ENCODE measurements at places on chromosomes 2 and 18.

GRCh38 chr18:47788621-47789020 lies 141.8 kb downstream of the SMAD2 start:
- no peak for DNase-seq

DNA sequence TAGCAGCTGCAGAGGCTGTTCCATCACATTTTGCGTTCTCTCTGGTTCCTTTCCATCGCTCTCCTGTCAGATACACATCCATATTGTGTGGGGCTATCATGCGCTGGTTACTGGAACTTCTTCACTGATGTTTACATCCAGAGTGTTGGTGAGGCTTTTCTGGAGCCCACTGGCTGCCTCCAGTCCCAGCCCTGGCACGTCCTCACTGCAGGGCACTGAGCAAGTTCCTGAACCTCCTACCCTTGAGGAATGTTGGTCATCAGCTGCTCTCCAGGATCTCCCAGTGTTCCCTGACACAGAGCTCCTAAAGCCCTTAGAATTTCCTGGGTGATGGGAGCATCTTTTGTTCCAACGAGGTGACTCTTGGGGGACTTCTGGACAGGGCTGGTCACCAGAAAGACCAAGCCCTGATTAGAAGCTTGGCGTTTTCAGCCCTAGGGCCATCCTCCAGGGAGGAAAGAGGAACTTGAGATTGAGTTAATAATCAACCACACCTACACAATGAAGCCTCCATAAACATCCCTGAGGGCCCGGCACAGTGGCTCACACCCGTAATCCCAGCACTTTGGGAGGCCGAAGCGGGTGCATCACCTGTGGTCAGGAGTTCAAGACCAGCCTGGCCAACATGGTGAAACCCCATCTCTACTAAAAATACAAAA lies 81.3 kb downstream of the TFCP2L1 start:
- DNase-seq: no peak

GRCh38 chr2:234169674-234170073 lies 119.2 kb downstream of the SPP2 start:
- no peak for DNase-seq

- DNase-seq: no peak
These were observed 589.5 kb upstream of the NXPH2 start for GRCh38 chr2:139369423-139370409.

DNA sequence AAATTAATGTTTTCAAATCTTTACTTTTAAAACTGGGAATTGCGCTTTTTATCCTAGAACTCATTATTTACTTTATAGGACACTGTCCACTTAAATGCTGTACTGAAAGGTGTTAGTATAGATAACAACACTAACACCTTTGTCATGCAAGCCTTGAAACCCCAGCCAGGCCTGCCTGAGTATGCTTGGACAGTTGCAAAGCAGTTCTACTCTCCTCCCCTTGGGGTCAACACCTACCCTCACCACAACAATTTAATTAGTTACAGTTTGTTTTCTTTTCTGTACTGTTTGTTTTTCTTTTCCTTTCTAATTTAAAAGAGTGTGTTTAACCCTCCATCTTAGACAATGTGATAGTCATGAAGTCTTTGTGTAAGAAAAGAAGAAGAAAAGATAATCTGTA lies 18.9 kb upstream of the FAM98A start:
- no peak for DNase-seq

DNA sequence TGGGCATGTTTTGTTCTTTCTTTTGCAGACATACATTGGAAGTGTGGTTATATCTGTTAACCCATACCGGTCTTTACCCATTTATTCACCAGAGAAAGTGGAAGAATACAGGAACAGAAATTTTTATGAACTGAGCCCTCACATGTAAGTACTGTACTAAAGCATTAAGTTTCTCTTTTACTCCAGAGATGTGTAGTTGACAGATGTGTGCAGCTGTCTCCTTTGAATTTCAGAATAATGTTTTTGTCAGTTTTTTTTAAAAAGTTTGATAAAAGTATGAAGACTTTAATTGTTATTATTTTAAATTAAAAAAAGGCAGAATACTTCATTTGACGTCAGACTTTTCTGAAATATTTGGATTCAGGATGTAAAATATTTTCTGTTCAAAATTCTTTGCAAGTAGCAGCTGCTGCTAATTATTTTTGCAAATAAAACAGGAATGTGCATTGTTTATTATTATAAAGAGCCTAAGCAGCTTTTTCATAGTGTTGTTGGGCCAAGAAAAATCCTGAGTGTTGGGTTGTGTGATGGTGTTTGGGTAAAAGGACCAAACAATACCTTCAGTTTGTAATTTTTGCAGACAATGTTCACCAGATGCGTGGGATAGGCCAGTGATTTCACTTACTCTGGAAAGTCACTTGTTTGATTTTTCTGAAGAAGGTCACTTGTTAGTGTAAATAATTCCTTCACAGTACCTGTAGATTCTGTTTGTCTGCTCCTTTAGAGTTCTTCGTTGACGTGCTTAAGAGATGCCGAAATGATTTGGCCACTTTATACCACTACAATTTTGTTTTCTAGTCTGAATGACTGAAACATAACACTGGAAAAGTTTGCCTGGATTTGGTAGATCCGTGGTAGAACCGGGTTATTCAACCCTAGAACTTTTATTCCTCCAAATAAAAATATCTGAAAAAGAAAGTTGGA lies 51.1 kb downstream of the MYO1B start:
- no peak for DNase-seq

DNA sequence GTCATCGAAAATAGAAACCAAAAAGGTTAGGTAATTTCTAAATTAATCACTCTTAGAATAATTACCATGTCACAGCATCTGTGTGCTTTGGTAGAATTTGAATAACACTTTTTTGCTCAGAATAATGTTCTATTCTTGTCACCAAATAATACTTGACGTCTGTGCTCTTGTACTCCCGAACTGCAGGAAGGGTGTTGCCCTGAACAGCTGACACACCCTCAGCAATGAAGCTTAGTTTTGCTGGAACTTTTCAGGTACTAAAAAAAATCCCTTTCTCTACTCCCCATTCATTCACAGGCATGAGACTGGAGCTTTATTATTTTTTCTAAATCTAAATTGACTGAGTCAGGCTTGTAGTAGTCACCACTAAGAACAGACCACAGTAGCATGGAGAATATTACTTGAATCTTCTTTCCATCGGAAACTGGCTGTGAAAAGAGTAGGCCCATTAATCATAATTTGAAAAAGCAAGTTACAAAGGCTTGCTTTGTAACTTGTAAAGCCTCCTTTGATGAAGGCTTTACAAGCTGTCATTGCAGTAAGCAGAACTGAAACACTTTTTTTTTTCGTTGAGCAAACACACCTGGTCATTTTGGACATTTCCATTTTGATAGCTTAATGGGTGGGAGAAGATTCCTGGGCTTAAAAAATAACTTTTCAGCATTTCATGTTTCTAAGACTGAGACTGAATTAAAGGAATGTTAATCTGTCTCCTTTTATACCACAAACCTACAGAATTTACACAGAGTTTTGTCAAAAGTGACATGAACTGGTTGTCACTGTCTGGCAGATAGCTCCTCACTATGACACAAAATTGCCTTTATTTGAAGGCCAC lies 70.3 kb upstream of the PELI1 start:
- no peak for DNase-seq

DNA sequence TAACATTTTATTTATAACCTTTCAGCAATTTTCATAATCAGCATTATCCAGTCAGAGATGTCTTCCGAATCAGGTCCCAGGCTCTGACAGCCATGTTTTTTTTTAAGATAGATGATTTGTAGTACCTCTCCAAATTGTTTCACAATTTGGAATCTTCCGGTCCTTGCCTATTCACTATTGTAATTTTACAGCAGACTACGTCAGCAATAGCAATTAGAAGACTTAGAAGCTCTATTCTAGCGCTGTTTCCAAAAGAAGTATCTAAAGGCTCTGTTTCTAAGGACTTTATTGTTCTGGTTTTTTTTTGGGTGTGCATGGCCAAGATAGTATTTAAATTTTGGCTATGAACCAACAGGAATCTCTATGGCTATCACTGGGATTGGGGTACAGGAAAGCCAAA lies 94.6 kb upstream of the PELI1 start:
- no peak for DNase-seq

GRCh38 chr2:164780611-164781178 lies 60.9 kb downstream of the COBLL1 start:
- DNase-seq: no peak

DNA sequence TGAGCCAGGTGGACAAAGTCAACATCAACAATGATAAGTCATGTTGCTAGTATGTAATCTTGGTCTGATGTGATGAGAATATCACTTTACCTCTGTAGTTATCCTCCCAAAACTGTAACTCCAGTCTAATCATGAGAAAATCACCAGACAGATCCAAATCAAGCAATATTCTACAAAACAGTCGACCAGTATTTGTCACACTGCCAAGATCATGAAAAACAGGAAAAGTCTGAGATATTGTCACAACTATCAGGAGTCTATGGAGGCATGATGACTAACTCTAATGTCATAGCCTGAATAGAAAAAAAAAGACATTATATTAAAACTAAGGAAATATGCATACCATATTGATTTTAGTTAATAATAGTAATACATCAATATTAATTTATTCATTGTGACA lies 1883.3 kb upstream of the CELF4 start:
- DNase-seq: no peak

DNA sequence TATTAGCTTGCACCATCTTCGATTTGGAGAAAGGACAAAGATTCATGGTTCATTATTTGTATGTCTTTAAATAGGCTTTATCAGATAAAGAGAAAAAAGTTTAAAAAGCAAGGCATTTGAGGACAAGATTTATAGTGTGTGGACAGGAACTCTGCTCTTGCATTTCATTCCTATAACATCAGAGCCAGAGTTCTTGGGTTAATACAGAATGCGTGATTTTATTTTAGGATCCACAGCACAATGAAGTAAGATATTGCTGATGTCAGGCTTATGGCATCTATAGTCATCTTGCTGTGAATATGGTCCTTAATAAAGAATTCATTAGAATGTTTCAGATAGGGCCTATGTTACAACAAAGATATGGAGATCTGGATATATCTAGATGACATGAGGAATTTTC lies 19.7 kb downstream of the RASGRP3 start:
- DNase-seq: no peak

DNA sequence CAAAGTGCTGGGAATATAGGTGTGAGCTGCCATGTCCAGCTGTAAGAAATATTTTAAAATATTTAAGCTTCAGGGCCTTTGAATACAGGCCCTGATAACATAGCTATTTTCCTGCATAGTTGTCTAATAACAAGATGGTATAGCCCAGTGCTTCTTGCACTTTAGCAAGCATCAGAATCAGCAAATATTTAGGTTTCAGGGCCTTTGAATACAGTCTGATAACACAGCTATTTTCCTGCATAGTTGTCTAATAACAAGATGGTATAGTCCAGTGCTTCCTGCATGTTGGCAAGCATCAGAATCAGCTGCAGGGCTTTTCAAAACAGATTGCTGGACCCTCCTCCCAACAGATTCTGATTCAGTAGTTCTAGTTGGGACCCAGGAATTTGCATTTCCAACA lies 5.6 kb downstream of the GEMIN6 start:
- no peak for DNase-seq

DNA sequence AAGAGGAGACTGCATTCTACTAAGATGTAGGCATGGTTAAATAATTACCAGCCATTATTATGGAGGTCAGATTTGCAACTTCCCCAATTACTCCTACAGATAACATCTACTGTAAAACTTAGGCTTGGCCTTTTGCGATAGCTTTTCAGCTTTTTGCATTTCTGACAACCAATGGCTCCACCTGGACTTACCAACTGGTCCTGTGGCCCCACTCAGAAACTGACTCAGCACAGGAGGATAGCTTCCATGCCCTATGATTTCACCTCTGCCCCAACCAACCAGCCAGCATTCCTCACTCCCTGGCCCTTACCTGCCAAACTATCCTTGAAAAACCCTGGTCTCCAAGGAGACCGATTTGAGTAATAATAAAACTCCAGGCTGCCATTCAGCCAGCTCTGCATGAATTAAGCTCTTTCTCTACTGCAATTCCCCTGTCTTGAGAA lies 28.2 kb downstream of the TUBB6 start:
- DNase-seq: no peak

DNA sequence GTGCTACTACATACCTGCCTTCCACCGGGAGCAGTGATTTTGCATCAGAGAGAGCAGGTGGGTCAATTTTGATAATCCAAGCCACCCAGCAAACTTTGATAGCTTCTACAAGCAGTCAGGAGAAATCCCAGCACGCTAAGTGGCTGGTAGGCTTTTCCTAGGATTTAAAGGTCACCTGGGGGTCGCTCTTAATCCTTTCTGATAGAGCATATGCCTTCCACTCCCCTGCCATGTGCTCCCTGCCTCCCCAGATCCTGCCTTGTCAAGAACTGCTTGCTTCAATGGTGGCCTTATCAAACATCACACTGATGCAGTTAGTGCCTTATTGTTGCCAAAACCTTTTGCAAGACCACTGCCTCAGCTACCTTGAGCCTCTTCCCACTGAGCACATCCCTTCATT lies 462.3 kb upstream of the MEX3C start:
- no peak for DNase-seq

DNA sequence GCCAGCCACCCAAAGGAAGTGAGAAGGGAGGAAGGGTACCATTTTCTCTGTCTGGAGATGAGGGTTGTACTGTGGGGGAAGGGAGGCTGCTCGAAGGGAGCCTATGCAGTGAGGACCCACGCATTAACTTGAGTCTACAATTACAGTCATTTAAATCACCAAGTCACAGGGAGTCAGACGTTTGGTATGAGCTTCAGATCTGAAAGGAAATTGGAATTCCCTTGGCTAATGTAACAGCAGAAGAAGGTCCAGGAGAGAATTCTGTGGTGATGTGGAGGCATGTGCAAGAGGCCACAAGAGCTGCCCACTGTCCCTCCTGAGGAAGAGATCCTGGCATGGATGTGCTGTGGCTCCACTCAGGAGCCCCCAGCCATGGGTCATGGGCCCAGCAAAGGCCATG lies 22.5 kb downstream of the DAPL1 start:
- DNase-seq: no peak

DNA sequence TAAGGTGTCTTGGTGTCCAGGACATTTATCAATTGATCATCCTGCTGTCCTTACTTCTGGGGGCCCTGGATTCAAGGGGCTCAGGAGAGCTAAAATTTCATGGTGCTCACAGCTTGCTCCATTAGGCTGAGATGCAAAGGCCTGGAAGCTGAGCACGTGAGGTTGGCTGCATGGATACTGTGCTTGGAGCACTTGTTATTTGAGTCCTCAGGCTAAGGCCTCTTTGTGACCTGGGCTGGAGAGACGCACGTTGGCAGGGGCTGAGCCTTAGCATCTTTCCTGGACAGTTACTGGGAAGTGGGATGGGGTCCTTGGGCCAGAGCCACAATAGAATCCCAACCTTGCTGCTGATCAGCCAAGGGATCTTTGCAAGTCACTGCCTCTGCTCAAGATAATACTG lies 151.2 kb upstream of the HS6ST1 start:
- no peak for DNase-seq
